ACHN (cell line): ENCODE measurements at places on chromosomes 1 and 21.

GRCh38 chr1:42815941-42816584, 859 bp upstream of the ERMAP start:
- DNase-seq: peak; percentile 4

DNA sequence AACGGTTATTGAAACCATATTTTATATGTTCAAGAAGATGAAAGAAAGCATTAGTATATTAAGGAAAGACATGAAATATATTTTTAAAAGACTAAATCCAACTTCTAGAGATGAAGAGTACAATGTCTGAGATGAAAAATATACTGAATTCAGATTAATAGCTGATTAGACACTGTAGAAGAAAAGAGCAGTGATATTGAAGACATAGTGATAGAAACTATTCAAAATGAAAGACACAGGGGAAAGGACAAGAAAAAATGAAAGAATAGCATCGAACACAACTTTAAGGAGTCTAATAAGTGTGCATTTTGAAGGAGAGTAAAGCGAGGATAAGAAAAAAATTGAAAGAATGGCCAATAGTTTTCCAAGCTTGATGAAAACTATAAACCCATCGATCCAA, 11.2 kb upstream of the IFNAR1 start:
- no peak for DNase-seq

GRCh38 chr1:62796221-62796620, 12.3 kb downstream of the ATG4C start:
- DNase-seq: no peak

DNA sequence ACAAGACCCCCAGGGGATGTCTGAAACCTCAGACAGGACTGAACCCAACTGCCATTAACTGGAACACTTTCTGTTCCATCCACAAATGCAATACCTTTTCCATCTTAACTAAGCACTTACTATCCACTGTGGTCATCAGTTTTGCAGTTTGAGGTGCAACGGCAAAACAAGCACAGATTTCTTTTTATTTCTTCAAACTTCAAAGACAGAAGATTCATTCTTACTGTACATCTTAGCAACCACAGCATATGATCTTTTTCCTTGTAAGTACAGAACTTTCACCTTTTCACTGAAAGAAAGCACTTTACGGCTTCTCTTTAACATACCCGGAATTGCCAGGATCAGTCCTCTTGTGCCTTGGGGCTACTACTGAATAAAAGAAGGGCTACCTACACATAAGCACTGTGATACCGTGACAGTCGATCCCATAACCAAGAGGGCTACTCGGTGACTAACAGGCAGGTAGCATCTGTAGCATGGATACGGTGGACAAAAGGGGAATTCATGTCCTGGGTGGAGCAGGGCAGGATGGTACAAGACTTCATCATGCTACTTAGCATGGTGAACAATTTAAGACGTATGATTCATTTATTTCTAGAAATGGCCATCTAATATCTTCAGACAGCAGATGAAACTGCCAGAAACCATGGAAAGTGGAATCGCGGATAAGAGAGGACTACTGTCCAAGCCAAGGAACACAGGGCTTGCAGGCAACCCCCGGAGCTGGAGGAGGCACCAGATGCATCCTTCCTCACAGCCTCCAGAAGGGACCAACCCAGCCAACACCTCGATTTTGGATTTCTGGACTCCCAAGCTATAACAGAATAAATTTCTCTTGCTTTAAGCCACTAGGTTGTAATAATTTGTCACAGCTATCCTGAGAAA, 18.4 kb downstream of the ERG start:
- DNase-seq: no peak

GRCh38 chr1:152034324-152034653, 2.5 kb downstream of the S100A11 start:
- no peak for DNase-seq

DNA sequence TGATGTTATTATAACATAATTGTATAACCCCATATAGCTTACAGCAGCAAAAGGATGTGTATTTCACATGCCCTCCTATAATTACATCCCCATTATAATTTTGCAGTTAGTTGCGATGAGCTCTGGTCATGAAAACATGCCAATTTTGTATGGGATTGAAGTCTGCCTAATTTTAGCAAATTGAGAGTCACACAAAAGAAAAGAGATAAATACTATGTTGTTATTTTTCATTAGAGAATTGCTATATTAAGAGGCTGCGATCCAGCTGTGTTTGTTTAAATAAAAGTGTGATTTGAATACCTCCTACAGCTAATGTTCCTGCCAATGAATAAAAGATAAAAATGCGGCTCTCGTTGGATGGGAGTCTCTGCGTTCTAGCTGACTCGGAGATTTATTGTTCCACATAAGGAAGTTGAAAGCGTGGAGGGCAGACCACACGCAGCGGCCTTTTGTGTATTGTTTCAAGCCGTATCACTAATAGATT, 461.0 kb upstream of the NFIA start:
- DNase-seq: no peak

DNA sequence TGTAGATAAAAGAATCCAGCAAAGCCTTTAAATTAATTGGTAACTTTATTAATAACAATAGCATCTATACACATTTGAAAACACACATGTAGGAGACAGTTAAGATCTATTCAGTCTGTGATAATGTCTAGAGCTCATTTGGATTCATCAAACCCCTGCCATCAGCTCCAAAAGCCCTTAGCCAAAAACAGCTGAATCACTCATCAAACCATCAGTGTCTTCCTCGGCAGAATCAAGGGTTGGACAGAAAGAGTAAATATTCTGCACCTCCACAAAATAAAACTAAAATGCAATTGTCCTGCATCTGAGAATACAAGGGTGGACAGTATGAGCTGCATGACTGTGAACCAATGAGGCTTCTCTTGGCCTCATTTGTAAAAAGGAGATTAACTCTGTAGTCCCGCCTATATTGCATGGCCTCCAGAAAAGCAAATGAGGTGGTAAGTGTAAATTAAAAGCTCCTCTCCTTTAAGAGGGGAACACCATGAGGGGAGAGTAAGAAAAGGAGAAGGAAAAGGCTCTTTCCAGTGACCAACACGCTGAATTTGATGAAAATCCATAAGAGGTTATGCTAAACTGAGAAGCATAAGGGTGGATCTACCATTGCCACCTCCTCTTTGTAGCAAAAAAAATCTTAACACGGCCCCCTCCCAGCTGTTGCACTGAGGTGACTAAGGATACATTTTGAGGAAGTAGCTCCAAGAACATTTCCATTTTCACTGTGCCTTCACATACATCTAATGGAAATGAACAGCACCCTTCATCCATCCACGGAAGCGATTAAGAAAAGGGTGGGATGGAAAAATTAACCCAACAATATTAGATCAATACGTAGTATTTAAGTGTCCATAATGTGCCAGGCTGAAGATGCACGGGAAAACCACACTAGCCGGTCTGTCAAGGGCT, 14.7 kb upstream of the BOLA1 start:
- DNase-seq: peak; percentile 50

GRCh38 chr1:94014635-94015488, 105.6 kb upstream of the GCLM start:
- no peak for DNase-seq

- DNase-seq: no peak
Observed at GRCh38 chr1:156931211-156931952, 10.9 kb downstream of the LRRC71 start.

DNA sequence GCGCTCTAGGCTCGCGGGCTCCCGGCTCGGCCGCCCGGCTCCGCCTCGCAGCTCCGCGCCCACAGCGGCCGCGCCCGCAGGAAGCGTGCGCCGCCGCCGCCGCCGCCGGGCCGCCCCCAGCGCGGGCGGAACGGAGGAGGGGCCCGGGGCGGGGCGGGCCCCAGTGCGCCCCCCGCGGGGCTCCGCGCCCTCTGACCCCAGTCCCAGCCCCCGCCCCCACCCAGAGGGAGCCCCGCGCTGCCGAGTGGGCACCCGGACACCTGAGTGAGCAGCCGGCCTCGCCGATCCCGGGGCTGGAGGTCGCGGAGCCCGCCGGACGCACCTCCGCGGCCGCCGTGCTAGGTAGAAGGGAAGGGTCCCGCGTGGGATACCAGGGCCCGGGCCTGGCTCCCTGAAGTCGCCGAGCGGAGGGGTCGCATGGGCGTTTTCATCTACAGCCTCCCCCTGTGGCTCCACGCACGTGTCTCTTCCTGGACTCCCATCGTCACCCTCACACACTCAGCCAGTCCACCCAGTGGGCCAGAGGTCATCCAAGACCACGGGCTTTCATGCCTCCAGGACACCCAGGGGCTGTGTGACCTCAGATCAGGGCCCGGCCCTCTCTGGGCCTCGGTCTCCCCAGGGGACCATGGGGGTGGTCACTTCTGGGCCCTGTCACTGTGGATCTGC, at the start of gene SDC3:
TSS of gene SDC3 (minus strand) at position 63 of the 669 bp plus-strand sequence. CDS start 172 bp downstream, outside the sequence.
- DNase-seq: peak; percentile 37

DNA sequence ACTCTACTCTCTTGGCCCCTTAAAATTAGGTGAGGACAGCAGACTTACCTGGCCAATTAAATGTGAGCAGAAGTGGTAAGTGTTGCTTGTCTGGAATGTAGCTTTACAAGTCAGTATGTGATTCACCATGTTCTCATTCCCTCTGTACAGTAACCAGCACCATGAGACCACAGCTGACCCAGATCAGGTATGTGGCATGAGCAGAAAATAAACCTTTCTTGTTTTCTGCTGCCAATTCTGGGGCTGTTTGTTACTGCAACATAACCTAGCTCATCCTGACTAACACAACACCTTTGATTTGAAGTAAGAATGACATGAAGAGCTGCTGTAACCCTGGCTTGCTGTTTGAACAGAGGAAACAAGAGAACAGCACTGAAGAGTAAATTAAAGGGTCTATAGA, 24.9 kb downstream of the ITPKB start:
- no peak for DNase-seq

DNA sequence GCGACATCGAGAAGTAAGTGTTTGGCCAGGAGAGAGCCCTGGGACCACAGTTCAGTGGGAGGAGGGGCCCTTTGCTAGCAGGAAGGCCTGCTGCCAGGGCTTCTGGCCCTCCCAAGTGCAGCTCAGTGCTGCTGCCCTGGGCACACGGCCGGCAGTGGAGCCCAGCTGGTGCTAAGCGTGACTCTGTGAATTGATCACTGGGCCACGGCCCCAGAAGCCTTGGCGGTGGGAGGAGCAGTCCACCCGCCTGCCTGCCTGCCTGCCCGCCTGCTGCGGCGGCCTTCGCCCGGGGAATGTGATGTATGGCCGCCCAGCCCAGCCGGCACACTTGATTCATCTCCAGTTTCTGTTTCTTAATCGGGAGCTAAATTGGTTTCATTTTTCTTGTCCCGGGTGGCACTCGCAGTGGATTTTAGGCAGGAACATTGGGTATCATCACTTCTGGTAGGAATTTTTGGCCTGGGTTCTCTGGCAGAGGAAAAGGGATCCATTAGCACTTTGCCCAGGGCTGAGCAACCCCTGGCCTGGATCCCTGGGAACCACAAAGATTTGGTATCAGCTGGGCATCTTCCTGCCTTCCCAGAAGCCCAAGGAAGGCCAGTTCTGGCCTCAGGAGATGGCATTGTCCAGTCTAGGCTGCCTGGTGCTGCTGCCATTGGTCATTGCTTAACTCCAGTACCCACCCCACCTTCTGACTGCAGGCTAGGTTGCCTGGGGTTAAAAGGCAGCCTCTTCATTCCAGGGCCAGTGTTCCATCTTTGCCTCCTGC, 28.6 kb downstream of the TMEM53 start:
- no peak for DNase-seq

DNA sequence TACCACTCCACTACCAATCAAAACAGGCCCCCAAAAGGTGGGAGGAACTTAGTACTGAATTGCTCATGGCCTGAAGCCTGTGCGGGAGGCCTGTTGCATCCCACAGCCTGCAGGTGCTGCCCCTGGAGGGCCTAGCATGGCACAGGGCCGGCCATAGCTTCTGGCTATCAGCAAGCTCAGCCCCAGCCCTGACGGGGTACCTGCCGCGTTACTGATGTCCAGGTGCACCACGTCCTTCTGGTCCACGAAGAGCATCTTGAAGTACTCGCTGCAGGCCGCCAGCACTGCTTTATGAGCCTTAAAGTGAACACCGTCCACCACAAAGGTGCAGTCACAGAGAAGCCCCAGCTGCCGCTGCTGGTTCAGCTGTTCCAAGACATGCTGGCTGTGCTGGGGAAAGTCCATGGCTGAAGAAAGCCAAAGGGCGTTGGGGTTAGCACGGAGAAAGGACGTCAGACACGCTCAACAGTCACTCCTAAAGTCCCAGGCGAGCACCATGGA, 27.8 kb downstream of the ZBTB17 start:
- no peak for DNase-seq

- no peak for DNase-seq
Observed at GRCh38 chr1:158003406-158003800, 10.0 kb downstream of the KIRREL1 start.

- DNase-seq: no peak
Observed at GRCh38 chr1:201183209-201183608, 7.4 kb upstream of the IGFN1 start.

DNA sequence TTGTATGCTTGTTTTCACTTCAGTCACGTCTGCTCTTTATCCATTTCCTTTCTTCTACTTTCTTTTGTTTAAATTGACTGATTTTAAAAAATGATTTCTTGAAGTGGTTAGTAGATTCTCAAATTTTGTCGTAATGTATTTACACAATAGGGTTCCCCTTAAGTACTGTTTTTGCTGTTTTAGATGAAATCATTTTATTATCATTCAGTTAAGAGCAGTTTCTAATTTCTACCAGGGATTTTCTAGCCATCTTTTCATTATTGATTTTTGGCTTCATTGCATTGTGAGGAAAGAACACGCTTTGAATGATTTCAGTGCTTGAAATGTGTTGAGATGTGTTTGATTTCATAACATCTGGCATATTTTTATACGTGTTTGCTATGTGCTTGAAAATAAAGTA, 27.0 kb downstream of the ST6GALNAC3 start:
- no peak for DNase-seq

- no peak for DNase-seq
Observed at GRCh38 chr1:245685111-245685810, 530.5 kb downstream of the KIF26B start.

DNA sequence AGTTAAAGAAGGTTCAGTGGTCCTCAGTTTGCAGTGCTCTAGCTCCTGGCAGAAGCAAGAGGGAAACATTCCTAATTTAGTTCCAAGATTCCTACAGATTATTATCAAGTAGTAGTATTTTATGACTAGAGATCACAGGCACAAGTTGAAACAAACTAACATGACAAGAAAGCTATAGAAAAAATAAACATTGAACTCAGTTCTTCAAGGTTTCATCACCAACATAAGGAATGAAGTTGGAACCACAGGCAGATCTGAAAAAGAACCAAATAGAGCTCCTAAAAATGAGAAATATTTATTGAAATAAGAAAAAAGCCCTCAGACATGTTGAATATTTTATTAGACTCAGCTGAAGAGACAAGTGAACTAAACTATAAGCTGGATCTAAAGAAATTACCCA, 40.6 kb downstream of the PDC start:
- no peak for DNase-seq
